Esophagus squamous epithelium (tissue), 5 donors: ENCODE measurements at places on chromosomes 13 and 19. TPM values are rescaled to one million over a fixed set of nuclear protein-coding genes. Genes with fewer than 3 reads are reported as not detected.

DNA sequence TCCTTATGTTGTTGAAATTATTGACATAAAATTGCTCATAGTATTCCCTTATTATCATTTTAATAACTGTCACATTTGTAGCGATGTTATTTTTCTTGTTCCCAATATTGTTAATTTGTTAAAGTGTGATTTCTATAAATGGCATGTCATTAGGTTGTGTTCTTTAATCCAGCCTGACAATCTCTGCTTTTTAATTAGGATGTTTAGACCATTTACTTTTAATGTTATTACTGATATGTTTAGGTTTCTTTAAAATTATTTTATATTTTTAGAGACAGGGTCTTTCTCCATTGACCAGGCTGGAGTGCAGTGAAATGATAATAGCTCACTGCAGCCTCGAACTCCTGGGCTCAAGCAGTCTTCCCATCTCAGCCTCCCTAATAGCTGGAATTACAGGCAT, 408.5 kb downstream of the DLEU7 start:
- no peak for DNase-seq

Gene APOC4
- not detected for total RNA-seq

- DNase-seq = no peak
These were observed 5.6 kb downstream of the FFAR3 start for GRCh38 chr19:35363711-35364425.

Gene SPRY2
- 29.0 TPM for total RNA-seq
